ENCODE measurements at places on chromosomes 11 and 22. TPM values are rescaled to one million over a fixed set of nuclear protein-coding genes. Genes with fewer than 3 reads are reported as not detected.

The DBX1 gene
- total RNA-seq, result not detected

The TRPM5 gene
- total RNA-seq, result not detected

The TSPAN32 gene
- total RNA-seq, result not detected

The APOL4 gene
- 0.38 TPM for total RNA-seq

The PRR33 gene
- total RNA-seq, result not detected

The MMP13 gene
- total RNA-seq, result not detected

The MS4A12 gene
- total RNA-seq, result not detected

The IGSF9B gene
- total RNA-seq, result under 0.01 TPM

The MYOD1 gene
- total RNA-seq, result not detected

The OLFML1 gene
- 10.7 TPM for total RNA-seq

The MTMR2 gene
- total RNA-seq, result 46.5 TPM

The HEPHL1 gene
- total RNA-seq, result not detected

The ARAP1 gene
- 69.8 TPM for total RNA-seq

The CHRDL2 gene
- total RNA-seq, result under 0.01 TPM

The VPREB1 gene
- total RNA-seq, result not detected

The PLXNB2 gene
- 85.1 TPM for total RNA-seq

The CEP126 gene
- total RNA-seq, result 2.8 TPM

The CLTCL1 gene
- 15.2 TPM for total RNA-seq

The KCNJ5 gene
- under 0.01 TPM for total RNA-seq

The HOATZ gene
- not detected for total RNA-seq

The TMPRSS4 gene
- not detected for total RNA-seq

The OR52N4 gene
- total RNA-seq, result not detected

The DEUP1 gene
- not detected for total RNA-seq

The ARVCF gene
- 6.5 TPM for total RNA-seq

The FGF3 gene
- not detected for total RNA-seq

The MB gene
- 0.85 TPM for total RNA-seq

The EHBP1L1 gene
- total RNA-seq, result 106 TPM

The OR52E8 gene
- not detected for total RNA-seq

The THOC5 gene
- total RNA-seq, result 51.6 TPM

The KRTAP5-9 gene
- total RNA-seq, result not detected

The PNPLA3 gene
- 6.2 TPM for total RNA-seq

The C1QTNF4 gene
- not detected for total RNA-seq

The NCR3LG1 gene
- total RNA-seq, result 3.1 TPM

The MGAT3 gene
- 1.3 TPM for total RNA-seq

The PDE2A gene
- 1.3 TPM for total RNA-seq

The PLET1 gene
- total RNA-seq, result not detected

The OR56A1 gene
- total RNA-seq, result not detected

The CDCA5 gene
- total RNA-seq, result 13.4 TPM

The EXPH5 gene
- total RNA-seq, result under 0.01 TPM

Measured in regular cardiac myocyte (primary cell).